Ovary (tissue), 10 donors: ENCODE measurements at places on chromosomes 5 and 9. TPM values are rescaled to one million over a fixed set of nuclear protein-coding genes. Genes with fewer than 3 reads are reported as not detected.

- no peak for DNase-seq
Measured at GRCh38 chr5:89930591-89931392, 478.8 kb downstream of the CETN3 start.

DNA sequence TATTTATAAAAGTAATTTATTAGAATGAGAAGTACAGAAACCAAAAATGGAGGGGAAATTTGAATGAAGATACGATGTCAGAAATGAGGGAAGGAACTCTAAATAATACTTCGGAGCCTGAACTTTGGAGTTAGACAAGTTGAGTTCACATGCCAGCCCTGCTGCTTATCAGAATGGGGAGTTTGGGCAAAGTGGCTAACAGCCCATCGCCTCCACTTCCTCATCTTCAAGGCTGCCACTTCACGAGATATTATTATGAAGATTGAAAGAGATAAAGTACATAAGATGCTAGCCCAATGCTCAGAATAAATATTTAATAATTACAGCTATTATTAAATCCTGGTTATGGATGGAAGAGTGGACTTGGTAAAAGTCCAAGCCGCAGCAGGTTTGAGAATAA lies 56.2 kb upstream of the ABCA1 start:
- DNase-seq: no peak

DNA sequence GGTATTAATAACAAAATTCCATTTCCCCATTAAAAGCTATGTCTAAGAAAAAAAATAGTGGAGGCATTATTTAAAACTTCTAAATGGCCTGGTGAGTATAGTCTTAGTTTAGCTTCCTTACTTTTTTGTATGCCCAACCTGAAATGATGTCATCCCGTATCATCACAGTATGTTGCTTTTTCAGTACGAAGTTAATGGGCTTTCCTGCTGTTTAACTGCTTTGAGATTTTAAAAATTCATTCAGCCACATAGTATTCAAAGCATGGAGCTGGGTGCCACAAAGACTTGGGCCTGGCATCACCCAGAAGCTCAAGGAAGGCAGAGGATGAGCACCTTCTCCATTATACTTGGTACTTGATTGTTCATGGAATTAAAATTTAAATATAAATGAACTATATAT lies 7.4 kb downstream of the F2RL2 start:
- DNase-seq: no peak

- no peak for DNase-seq
Measured at GRCh38 chr9:113711251-113711650, 164.9 kb upstream of the ZNF618 start.

- no peak for DNase-seq
Measured at GRCh38 chr5:54521856-54522479, 4.4 kb downstream of the SNX18 start.

- no peak for DNase-seq
Measured at GRCh38 chr9:114864471-114864870, 58.6 kb upstream of the TNFSF15 start.

Gene SPINK1
- not detected for total RNA-seq

DNA sequence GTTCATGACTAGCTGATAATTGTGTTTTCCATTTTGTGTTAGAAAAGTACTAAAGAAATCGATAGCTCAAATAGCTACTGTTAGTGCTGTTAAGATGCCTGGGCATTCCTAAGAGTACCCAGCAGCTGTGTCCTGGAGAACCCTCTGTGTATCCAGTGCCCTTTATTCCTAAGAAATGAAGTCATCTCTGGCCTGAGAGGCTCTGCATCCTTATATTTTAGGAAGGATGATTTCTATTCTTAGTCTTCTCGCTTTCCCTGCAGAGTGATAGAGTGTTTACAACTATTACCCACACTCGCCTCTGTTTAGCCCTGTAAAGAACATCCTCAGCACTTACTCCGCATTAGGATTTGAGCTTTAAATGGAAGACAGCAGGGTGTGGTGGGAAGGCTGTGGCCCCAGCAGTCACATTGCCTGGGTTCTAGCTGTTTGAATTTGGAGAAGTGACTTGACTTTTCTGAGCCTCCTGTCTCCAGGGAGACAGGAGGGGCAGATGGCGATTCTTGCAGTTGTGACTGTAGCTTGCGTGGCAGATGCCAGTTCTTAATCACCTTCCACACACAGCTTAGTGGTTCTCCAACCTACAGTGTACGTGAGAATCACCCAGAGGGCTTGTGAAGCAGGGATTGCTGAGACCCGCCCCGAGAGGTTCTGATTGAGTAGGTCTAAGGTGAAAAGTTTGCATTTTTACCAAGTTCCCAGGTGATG lies 177.2 kb upstream of the PITX1 start:
- no peak for DNase-seq

Gene JMY
- 30.3 TPM for total RNA-seq

DNA sequence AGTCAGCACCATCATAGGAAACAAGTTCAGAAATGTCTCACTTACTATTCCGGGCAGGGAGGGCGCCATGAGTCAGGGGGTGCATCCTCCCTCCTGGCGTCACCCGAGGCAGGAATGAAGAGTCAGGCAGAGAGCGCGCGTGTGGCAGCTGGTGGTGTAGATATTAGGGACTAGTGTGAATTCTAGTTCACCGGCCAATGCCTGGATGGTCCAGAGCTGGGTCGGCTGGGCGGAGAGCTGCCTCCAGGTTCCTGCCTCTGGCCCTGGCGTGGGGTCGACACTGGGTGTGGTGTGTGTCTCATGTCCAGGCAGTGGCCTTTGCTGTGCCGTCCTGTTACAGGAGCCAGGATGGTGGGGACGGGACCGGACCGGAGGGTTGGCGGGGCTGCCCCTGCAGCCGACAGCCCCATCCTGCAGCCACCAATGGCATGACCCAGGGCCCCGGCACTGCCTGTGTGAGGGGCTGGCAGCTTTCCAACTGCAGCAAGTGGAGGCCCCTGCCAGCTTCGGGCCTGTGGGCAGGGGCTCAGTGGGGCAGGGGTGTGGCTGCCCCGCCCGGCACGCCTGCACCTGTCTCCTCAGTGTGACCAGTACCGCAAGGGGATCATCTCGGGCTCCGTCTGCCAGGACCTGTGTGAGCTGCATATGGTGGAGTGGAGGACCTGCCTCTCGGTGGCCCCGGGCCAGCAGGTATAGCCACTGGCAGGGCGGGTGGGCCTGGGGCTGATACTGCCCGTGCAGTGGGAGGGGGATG lies 9.1 kb downstream of the DIPK1B start:
- no peak for DNase-seq

GRCh38 chr9:134546246-134546731 lies 95.3 kb upstream of the COL5A1 start:
- DNase-seq: no peak

Gene POLE3
- total RNA-seq: 27.5 TPM

DNA sequence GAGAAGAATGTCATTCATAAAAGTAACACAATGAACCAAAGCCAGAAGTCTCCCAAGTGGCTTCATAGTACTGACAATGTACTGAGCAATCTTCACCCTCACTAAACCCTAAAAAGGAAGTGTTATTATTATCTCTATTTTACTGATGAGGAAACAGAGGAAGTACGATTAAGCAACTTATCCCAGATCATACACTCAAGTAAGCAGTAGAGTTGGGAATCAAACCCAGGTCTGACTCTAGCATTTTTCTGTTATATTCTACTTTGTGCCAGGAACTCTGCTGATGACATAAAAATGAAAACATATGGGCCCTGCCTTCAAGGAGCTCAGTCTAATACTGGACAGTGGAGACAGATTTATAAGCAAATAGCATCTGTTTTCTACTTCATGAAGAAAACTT lies 109.2 kb downstream of the RAPGEF6 start:
- no peak for DNase-seq

DNA sequence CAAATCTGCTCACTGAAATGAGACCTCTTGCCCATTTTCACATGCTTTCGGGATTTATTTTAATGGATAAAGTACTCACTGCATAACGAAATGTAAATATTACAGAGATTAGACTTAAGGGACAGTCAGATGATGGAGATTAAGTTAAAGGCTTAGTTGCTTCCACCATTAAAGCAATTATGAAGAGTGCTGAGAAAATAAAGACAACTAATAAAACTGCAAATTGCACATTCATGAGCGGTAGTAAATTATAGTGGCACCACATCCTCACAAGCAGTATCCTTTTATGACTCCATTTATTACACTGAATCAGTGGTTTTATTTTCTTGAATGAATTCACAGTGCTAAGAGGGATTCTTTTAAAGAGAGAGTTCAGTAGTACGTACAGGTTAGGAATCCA lies 76.2 kb upstream of the TMED7 start:
- DNase-seq: no peak

Gene CYSRT1
- total RNA-seq: not detected

GRCh38 chr5:10009802-10010201 lies 239.9 kb downstream of the ATPSCKMT start:
- no peak for DNase-seq

Gene KCNMB1
- total RNA-seq: 13.6 TPM

GRCh38 chr9:17519761-17520160 lies 59.1 kb upstream of the SH3GL2 start:
- DNase-seq: no peak

Gene ASB6
- total RNA-seq: 20.1 TPM

Gene SPINK13
- total RNA-seq: not detected

DNA sequence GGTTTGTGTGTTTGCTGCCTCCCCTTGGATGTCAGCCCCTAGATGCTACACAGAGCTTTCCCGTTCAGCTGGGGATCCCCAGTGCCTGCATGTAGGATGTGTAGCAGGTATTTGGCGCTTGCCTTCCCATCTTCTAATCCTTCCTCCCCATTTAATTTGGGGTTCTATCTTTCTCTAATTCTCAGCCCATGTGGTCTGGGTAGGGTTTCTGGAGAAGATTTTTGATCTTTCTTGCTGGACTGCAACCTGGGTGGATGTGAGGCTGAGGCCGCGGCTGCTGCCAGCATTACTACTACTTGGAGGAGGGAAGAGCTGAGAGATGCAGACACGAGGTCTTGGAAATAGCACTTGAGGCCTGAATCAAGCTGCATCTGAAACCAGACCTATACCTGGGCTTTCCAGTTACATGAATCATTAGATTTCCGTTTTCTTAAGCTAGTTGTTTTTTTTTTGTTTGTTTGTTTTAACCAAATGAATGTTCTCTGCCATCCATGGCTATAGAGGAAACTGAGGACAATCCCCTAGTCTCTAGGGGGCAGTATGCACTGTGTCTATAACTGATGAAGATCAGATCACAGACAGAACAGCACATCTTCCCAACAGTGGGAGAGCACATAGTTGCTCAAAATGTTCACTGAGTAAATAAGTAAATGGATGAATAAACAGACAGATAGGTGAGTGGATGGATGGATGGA lies 178.6 kb downstream of the FGF18 start:
- DNase-seq: no peak

Gene TARS1
- total RNA-seq: 45.6 TPM

DNA sequence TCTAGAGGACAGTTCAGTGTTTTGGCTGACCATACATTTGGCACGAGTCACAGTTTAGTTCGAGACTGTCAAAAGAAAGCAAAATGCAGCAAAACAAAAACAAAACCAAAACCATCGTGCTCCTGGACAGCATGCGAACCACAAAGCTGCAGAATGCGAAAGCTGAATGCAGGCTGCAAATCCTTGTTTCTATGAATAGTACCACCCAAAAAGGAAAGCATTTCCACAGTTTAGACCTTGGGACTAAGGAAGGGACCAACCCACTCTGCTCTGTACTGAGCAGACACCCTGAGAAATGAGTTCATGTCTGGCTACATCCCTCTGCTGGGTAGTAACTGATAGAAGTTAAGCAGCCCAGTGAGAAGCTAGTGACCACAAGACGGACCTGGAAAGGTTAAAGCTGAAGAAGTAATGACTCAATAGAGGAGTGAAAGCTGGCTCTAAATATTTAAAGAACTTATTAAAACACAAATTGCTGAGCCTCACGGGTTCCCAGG lies 3.9 kb downstream of the GCNT4 start:
- no peak for DNase-seq

DNA sequence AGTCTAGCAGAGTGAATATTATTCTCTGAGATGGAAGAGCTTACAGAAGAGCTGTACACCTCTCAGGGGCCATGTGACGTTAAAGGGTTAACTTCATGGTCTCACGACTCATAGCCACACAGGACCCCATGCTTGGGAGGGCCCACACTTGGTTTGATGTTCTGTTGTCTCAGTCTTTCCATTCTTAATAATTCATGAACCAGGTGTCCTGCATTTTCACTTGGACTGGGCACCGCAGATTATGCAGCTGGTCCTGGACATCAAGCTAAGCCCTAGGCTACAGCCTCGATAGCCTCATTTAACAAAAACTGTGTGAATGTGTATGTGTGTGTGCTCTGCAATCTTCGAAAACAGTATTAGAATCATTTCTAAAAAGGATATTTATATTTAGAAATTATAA lies 323.5 kb downstream of the PLK2 start:
- no peak for DNase-seq

DNA sequence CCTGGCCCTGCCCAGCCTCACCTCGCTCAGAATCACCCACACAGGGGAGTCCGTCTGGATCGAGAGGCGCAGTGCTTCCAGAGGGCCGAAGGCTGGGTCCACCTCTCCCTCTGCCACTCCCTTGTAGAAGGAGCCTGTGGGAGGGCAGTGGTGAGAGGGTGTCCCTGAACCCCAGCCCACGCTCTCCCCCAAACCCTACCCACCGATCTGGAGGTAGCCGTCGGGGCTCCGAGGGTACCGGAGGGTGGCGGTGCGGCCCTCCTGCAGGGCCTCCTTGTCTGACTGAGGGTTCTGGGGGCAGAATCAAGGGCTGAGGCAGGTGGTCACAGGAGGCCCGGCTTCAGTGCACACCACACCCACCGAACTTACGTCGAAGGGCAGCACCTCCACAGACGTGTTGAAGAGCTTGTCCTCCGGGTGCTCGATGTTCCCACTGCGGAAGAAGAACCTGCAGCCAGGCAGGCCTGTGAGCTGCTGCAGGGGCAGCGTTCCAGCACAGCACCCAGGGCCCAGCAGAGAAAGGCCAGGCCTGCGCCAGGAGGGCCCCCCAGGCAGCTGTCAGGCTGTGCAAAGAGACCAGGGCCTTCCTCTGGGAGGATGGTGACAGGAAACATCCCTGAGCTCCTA lies 4.5 kb downstream of the LTC4S start:
- DNase-seq: no peak

Gene LMNB1
- total RNA-seq: 6.6 TPM

Gene PTGDS
- 105 TPM for total RNA-seq

- DNase-seq: no peak
Measured at GRCh38 chr9:75914883-75915452, 24.5 kb downstream of the PCSK5 start.

GRCh38 chr5:142507531-142508372 lies 178.1 kb downstream of the FGF1 start:
- no peak for DNase-seq

- no peak for DNase-seq
Measured at GRCh38 chr5:146068206-146068605, 37.2 kb downstream of the PLAC8L1 start.
